ENCODE measurements at places on chromosomes 12 and 14. TPM values are rescaled to one million over a fixed set of nuclear protein-coding genes. Genes with fewer than 3 reads are reported as not detected.

DNA sequence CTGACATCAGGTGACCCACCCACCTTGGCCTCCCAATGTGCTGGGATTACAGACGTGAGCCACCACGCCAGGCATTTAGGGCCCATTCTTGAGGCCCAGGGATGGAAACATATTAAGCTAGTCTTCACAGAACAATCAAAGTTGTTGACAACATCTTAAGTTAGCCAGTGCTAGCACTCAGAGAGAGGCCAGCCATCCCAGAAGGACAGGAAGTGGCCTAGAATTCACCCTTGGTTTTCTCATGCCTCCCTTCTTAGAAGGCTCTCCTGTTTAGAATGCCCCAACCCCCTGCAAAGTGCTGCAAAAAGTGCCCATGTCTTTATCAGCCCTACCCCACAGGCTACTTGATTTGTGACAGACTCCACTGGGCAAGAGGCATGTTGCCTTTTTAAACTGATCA lies 12.1 kb upstream of the OR6J1 start:
- peak; percentile 42 for DNase-seq

GRCh38 chr14:91145391-91146160 lies 31.7 kb downstream of the DGLUCY start:
- DNase-seq = no peak

DNA sequence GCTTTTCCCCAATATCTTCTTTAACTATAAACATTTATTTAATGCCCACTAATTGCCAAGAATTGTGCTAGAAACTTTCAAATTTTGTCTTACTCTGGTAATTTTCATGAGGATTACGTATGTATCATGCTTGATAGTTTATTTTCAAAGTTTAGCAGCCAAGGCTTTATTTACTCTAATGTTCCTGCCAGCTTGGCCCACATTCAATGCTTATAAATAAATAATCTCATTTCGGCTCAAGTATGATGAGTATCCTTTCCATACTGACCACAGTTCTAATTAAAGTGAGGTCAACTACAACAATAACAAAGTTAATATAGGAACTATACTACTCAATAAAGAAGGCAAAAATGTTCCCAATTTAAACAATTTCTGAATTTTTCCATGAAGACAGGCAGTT lies 259.2 kb downstream of the MED13L start:
- no peak for DNase-seq

GRCh38 chr14:41605550-41606281 lies 960 bp upstream of the LRFN5 start:
- DNase-seq = no peak

DNA sequence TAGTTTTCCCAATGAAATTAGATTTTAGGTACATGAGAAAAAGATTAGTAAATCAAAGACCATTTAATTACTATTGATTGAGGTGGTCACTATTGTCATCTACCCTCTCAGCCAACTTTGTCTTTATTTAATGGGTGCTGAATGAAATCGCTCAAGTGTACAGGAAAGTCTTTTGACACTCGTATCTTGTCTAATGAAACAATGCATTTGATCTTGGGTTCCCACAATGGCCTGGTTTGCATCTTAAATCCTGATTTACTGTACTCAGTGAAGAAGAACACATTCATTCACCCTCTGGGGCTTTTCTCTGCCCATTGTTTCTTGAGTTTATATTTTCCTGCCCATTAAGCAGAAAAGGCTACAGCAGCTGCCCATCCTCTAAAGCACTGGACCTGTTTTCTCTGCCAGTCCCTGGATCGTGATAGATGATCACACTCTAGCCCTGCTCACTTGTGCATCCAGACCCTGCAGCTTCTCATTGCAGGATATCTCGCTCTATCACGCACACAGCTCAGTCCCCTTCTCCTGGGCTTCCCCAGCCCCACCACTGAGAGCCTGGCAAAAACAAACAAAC lies 1369.3 kb downstream of the AACS start:
- no peak for DNase-seq

GRCh38 chr14:75283162-75283832 lies 4.7 kb downstream of the FOS start:
- no peak for DNase-seq

- no peak for DNase-seq
Observed at GRCh38 chr14:72512925-72513324, 381.0 kb downstream of the DPF3 start.

GRCh38 chr14:65252482-65253255 lies 150.4 kb upstream of the MAX start:
- no peak for DNase-seq

GRCh38 chr12:18383203-18383602 lies 121.9 kb downstream of the PIK3C2G start:
- DNase-seq = peak; percentile 46

- DNase-seq = no peak
Observed at GRCh38 chr12:80178846-80179245, 79.5 kb downstream of the OTOGL start.

GRCh38 chr12:54394281-54394719 lies 9.8 kb upstream of the ZNF385A start:
- DNase-seq = no peak

DNA sequence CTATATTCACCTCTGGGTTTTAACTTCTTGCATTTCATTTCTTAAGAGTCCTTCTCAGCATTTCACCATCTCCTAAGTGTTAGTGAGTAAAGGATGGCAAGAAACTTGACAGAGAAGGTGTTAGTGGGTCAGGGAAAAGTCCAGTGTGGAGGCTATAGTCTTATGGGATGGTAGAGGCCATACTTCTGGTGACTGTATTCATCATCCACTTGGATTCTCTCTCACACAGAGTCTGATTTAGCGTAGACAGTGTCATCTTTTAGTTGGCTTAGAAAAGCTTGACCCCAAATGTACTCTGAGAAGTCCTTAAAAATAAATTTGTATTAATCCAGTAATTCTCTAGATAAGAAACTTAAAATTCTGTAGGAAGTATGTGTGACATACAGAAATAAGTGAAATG lies 232.4 kb upstream of the FBXO33 start:
- no peak for DNase-seq

DNA sequence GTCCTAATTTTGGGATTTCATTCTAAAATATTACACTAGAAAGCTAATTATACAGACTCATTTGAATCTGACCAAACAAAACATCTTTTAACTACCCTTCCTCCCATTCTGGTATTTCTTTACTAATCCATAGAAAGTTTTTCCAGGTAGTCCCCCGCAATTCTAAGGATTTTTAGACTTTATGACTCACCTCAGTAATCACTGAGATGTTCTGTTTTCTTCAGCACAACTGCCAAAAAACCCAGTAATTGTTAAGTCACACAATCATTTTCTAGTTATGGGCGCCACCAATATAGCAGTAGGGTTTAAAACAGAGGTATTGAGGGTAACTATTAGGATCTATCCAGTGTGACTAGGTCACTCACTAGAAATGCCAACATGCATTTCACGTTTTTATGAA lies 1.6 kb upstream of the ARID4A start:
- DNase-seq = peak; percentile 33

GRCh38 chr12:104985206-104985605 lies 910 bp upstream of the NOPCHAP1 start:
- no peak for DNase-seq

GRCh38 chr14:100187247-100187833 lies 27.9 kb upstream of the DEGS2 start:
- no peak for DNase-seq

DNA sequence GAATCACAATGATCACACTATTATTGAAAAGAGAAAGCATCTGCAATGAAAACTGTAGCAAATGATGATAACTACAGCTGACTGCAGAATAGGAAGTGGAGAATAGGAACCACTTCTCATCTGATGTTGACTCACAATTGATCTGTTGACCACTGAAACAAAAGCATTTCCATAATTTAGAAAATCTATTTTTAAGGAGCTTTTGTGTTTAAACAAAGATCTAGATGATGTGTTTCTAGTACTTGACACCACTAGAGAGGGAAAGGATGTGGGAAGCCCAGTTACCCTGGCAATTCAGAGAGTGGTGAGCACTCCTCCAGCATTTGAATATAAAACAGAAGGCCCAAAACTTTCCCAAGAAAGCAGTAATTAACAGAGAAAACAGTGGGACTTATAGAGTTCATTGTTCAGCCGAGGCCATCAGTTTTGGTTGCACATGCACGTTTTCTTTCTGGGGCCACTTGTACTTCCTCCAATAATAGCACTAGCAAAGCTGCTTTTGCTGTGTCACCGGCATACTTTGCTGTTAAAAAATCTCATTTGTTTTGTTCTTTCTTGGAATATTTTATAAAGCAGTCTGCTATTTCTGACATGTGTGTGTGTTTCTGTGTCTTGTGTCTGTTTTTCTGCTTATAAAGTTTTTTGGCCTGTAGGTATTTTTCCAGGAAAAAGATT lies 76.1 kb upstream of the HECTD1 start:
- peak; percentile 49 for DNase-seq

DNA sequence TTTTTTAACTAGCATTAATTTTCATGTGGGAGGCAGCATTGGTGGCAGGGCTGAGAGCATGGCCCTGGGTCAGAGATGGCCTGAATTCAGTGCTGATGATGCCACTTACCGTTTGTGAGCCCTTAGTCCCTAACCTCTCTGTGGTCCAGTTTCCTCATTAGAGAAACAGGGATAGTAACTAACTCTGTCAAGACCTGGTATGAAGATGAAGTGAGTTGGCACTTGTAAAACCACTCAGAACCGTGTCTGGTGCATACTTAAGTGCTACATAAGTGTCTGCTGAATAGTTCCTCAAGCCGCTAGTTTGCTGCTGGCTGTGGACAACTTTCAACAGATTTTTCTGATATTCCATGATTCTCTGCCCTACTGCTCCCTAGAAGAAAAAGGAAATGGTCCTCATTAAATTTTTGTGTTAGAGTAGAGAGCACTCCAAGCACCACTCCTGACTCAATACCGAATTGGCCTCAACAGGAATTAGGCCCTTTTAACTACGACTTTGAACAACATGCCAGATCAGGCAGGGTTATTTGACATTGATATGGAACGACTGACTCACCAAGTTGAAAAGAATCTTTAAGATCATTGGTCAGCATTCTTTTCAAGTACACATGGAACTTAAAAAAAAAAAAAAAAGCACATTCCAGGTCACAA lies 250.2 kb downstream of the ANO2 start:
- DNase-seq = peak; percentile 33

CARMIL3 gene
- total RNA-seq = not detected

DLGAP5 gene
- total RNA-seq = 83.2 TPM

HAL gene
- 0.62 TPM for total RNA-seq

TMEM229B gene
- not detected for total RNA-seq
